ENCODE measurements at places on chromosomes 2 and 18. TPM values are rescaled to one million over a fixed set of nuclear protein-coding genes. Genes with fewer than 3 reads are reported as not detected.

KCNK3 gene
- total RNA-seq, result not detected

TCF23 gene
- total RNA-seq, result not detected

CTLA4 gene
- not detected for total RNA-seq

DNA sequence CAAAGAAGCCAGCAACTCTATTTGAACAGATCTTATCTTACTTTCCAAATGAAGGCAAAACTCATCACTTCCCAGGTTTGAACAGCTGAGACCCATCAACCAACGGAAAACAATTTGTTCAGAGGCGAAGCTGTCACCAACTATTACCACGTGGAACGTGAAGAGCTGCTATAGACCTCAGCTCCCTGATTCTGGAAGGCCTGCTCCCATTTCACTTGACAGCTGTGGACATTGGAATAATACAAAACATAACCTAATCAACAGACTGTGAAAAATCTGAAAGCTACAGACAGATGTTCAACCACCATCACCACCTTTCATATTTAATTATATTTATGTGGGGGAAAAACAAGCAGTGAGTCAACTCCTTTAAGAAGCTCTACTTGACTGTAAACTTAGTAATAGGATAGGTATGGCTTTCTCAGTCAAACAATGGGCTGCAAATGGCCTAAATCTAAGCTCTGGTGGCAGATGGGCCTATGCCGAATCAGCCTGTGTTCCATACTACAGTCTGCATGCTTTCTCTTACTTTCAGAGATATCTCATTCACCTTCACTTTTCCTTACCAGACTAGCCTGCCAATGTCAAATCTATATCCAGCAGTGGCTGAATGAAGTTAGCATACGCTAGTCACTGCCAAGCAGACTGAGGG lies 896.4 kb downstream of the TDRD15 start:
- DNase-seq, result no peak
- H3K27ac ChIP-seq, result no peak overlapping the region
- no peak overlapping the region for H3K4me3 ChIP-seq
- no peaks in the 10 kb centered on the region for H3K27me3 ChIP-seq
- no peaks in the 10 kb centered on the region for H3K36me3 ChIP-seq

DNA sequence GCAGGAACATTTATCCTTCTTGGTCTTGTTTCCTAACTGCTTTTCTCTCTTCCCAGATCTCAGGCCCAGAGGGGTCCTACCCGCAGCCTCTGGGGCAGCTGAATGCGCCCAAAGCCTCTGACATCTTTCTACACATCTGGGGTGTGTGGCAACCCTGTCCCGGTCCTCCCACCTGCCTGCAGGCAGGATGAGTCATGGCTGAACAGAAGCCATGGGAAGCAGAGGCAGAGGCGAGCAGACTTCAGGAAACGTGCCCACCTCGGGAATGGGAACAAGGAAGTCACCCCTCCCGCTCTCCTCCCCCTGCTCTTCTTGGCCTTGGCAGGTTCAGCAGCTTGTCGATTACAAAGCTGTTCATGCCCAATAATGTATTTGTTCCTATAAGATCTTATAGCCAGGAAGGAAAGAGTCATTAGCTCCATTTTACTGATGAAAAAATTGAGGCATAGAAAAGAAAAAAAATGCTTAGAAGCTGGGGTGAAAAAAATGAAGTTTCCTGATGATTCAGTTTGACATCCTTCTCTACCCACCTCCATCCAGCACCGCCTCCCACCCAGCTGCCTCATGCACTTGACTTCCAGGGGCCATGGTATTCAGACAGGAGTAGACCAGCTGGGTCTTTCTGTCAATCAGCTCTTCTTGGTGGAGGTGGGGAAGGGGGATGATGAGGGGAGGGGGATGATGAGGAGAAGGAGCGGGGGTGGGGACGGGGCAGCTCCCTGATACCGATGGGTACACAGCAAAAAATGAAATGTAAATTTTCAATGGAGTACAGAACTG lies 10.4 kb upstream of the KCNF1 start:
- H3K4me3 ChIP-seq, result no peak overlapping the region
- H3K27me3 ChIP-seq, result peaks cover 19% of the 10 kb centered on the region
- H3K36me3 ChIP-seq, result no peaks in the 10 kb centered on the region
- peak; percentile 38 for DNase-seq
- peaks cover 14% of the 10 kb centered on the region for H3K4me1 ChIP-seq

- H3K4me3 ChIP-seq, result no peak overlapping the region
- peaks cover 7% of the 10 kb centered on the region for H3K4me1 ChIP-seq
- no peak for DNase-seq
- no peaks in the 10 kb centered on the region for H3K36me3 ChIP-seq
- no peak overlapping the region for H3K27ac ChIP-seq
Observed at GRCh38 chr2:98647636-98648035, 39.2 kb downstream of the UNC50 start.

DNA sequence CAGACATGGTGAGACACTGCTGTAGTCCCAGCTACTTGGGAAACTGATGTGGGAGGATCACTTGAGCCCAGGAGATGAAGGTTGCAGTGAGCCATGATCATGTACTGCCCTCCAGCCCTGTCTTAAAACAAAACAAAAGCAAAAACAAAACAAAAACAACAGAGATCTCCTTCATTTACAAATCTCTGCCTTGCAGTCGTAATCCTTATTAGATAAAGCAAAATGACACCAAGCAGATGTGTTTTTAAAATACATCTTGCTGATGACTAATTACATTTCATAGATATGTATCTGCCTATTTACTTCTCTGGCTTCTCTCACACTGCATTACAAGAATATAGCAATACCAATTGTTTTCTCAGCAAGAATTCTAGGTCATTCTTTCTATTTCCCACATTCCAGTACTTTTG lies 22.8 kb downstream of the NFE2L2 start:
- peaks cover 75% of the 10 kb centered on the region for H3K4me1 ChIP-seq
- no peaks in the 10 kb centered on the region for H3K27me3 ChIP-seq
- no peak for DNase-seq
- peak overlapping the region; percentile 70 for H3K4me3 ChIP-seq
- peak overlapping the region; percentile 99 for H3K27ac ChIP-seq

- no peak for DNase-seq
- H3K36me3 ChIP-seq, result no peaks in the 10 kb centered on the region
- H3K27me3 ChIP-seq, result no peaks in the 10 kb centered on the region
- no peak overlapping the region for H3K27ac ChIP-seq
- no peak overlapping the region for H3K4me3 ChIP-seq
Observed at GRCh38 chr2:2639251-2640139, 308.4 kb upstream of the MYT1L start.
